Stimulated activated CD4-positive, alpha-beta T cell treated with anti-CD3 and anti-CD28 coated beads, Interleukin-1b, Interleukin-23, amount 100 ng/mL, for 24 hours (primary cell): ENCODE measurements at places on chromosomes 3 and 15.

DNA sequence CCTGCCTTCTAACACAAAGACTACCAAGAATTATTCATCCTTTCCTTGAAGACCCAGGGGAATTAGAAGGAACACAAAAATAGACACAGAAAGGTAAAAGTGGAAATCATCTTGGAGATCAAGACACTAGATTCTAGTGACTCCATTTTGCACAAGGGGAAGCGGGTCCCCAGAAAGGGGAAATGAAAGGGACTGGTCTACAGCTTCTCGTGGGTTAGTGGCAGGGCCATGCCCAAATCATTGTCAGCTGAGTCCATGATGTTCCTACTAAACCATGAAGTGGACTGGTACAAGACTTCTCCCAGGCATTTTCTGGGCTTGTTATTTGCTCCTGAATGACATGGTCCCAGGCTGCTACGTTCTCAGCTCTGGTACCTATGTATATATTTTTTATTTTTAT is 230.7 kb upstream of the TPRG1 start:
- no peak for DNase-seq

- no peak for DNase-seq
Measured at GRCh38 chr3:6125520-6125919, 735.4 kb upstream of the GRM7 start.

DNA sequence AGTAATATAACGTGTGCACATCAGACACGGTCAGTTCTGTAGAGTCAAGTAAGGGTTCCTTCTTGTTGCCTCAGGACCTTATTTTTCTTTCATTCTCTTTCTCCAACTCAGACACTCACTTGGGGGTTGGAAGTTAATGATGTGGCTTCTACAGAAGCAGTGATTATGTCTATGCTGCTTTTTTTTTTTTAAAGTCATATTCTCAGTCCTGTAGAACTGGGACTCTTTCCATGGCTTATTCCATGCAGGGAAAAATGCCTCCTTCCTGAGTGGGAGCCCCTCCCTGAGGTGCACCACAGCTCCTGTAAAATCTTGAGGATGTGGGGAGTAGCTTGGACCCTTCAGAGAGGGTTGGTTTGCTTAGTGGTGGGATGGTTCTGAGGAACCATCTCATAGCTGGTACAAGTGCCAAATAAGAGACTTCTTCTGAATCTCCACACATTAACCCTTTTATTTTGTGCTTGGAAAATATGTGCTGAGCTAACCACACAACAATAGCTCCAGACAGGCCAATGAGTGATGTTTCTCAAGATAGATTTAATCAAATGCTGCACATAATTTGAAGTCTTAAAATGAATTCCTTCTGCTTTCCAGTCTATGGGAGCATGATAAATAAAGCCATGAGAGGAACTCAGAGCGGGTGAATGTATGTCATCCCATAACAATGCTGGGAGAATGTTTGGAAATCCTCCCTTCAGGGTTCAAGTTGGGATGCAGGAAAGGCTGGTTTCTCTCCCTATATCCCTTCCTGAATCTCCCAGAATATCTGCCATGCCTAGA is 23.3 kb upstream of the FSTL1 start:
- DNase-seq: no peak

GRCh38 chr3:72998466-72998865 is 1.9 kb downstream of the PPP4R2 start:
- DNase-seq: no peak

DNA sequence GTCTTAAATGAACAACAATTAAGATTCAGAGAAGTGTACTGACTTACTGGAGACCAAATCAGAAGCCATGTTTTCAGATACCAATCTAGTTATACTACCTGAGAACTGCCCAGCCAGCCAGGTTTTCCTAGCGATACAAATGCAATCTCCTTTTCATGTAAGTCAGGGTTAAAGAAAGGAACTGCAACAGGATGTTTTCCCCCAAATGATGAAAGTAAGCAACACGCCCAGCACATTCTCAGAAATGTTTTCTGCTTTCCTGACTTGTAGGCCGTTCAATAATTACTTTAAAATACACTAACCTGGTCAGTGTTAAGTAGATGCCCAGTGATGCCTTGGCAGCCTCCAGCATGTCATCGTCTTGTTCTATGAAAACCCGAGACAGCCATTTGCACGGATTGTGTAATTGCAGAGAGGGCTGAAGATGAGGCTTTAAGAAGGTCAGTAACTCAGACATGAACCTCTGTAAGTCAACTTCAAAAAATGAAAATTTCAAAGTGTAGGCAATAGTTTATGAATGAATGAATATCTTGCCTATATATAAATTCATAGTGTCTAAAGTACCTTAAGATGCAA is 30.3 kb downstream of the LINS1 start:
- DNase-seq: no peak

GRCh38 chr3:72437661-72438406 is 410.4 kb downstream of the SHQ1 start:
- no peak for DNase-seq

- no peak for DNase-seq
Measured at GRCh38 chr3:99348451-99348850, 289.9 kb upstream of the COL8A1 start.

DNA sequence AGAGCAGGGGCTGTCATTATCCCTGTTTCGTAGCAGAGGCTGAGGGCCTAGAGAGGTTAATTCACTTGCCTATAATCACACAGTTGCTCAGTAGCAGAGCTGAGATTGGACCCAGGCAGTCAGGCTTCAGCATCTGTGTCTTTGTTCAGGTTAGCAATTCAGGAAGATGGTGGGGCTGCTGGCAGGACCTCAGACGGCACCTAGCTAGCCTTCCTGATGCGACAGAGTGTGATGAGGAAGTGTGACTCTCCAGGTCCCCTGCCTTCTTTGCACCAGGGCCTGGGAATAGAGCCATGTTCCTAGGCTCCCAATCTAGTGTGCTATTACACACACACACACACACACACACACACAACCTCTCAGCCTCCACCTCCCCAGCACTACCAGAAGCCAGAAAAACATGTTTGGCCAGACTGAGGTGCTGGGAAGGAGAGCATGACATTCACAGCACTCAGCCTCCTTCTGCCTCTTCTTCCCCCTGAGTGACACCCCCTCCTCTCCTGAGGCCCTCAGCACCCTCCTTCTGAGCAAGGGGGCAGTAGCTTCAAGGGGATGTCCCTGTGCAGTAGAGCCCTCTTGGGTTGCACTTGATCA is 88.9 kb downstream of the TLE3 start:
- no peak for DNase-seq

GRCh38 chr3:149010966-149011365 is 19.6 kb downstream of the GYG1 start:
- no peak for DNase-seq

GRCh38 chr15:60982249-60982910 is 246.7 kb downstream of the RORA start:
- DNase-seq: no peak

GRCh38 chr3:168325684-168326083 is 230.0 kb upstream of the GOLIM4 start:
- no peak for DNase-seq

- no peak for DNase-seq
Measured at GRCh38 chr3:197026481-197026866, 3.1 kb downstream of the MELTF start.

DNA sequence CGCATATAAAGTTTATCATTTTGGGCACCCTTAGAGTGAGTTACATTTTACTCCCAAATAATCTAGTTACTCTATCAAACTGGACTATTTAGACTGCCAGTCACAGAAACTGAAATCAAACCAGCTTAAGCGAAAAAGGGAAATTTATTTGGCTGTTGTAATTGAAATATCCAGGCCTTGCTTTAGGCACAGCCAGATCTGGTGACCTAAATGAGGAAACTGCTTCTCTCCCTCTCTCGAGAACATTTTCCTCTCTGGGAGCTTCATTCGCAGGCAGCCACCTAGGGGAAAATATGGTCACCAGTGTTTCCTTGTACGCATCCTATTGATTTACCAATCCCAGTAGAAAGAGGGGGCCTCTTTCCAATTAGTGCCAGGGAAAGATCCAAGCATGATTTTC is 175.3 kb upstream of the MITF start:
- DNase-seq: no peak

DNA sequence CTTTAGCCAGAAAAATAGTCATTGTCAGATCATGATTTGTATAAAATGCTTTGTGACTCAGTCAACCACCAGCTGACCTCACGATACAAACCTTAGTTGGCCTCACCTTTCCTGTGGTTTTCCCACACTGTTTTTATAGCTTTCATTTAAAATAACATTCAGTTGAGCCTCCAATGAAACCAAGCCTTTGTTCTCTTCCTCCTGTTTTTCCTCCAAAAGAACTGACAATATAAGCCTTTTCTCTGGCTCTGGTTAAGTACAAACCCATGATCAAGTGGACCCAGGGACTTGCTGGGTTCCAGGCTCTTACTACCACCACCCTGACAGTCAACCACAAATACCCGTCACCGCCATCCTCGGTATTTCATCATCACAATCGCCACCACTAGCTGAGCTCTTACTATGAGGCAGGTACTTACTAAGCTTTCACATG is 81.7 kb downstream of the TAMM41 start:
- no peak for DNase-seq

- DNase-seq: no peak
Measured at GRCh38 chr15:47887241-47887800, 170.0 kb downstream of the SEMA6D start.

GRCh38 chr3:101141135-101141534 is 147.9 kb upstream of the ABI3BP start:
- DNase-seq: no peak

DNA sequence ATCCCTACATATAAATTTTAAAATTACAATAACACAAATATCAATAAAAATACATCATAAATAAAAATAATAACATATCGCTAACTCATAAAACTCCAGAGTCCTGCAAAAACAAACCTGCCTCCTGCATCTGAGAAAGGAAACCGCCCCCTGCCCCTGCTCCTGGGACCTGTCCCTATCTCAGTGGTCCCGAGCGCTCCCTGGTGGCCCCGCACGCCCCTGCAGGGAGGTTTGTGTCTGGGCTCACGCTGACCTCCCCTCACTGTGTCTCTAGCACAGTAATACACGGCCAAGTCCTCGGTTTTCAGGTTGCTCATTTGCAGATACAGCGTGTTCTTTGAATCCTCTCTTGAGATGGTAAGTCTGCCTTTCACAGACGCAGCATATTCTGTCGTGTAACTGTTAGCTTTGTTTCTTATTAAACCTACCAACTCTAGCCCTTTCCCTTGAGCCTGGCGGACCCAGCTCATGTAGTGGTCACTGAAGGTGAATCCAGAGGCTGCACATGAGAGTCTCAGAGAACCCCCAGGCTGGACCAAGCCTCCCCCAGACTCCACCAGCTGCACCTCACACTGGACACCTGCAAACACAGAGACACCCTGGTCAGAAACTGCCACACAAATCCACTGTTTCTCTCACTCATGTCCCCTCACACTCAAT is 554.1 kb downstream of the GOLGA6L6 start:
- DNase-seq: no peak

GRCh38 chr3:7964899-7965298 is 536.7 kb upstream of the LMCD1 start:
- DNase-seq: no peak

- no peak for DNase-seq
Measured at GRCh38 chr3:141385406-141386125, 17.3 kb downstream of the ZBTB38 start.

DNA sequence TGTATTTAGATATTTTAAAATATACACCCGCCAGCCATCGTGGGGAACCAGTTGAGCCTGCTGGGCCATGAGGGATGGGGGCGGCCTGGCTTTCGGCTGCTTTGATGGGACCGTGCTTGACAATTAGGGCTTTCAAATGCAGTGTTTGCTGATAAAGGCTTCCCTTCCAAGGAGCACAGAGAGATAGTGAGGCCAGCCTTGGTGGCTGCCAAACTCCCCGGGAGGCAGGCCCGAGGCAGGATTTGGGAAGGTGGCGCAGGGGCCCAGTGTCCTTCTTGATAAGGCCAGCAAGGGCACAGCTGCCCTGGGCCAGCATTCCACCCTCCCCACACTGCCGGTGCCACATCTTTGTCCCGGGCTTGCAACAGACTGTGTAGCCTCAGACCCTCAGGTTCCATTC is 75.6 kb downstream of the LINGO1 start:
- DNase-seq: no peak

GRCh38 chr15:67177752-67178151 is 76.7 kb downstream of the AAGAB start:
- no peak for DNase-seq

GRCh38 chr15:69609176-69609575 is 156.6 kb downstream of the RPLP1 start:
- no peak for DNase-seq
